Cerebellar nuclear complex (tissue), 1 donor: ENCODE measurements at places on chromosomes 12 and 14.

DNA sequence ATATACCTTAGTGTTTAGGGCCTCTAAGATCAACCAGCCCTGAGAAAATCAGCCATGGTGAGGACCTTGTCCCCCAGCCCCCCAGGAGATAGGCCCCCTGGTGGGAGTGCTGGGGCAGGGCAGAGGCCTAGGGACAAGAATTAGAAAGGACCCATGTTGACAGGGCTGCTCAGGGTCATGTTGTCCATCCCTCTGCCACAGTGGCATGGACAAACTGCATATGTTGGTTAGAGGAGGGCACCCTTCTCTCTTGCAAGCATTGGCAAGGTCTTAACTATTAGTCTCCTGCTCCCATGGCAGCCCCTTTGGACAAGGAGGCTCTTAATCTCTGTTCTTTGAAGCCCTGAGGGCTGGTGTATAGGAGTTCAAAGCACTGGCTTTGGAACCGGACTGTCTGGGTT is 755 bp upstream of the PTPN6 start:
- no peak for DNase-seq

GRCh38 chr12:125351788-125352187 is 286.6 kb downstream of the AACS start:
- DNase-seq, result no peak

DNA sequence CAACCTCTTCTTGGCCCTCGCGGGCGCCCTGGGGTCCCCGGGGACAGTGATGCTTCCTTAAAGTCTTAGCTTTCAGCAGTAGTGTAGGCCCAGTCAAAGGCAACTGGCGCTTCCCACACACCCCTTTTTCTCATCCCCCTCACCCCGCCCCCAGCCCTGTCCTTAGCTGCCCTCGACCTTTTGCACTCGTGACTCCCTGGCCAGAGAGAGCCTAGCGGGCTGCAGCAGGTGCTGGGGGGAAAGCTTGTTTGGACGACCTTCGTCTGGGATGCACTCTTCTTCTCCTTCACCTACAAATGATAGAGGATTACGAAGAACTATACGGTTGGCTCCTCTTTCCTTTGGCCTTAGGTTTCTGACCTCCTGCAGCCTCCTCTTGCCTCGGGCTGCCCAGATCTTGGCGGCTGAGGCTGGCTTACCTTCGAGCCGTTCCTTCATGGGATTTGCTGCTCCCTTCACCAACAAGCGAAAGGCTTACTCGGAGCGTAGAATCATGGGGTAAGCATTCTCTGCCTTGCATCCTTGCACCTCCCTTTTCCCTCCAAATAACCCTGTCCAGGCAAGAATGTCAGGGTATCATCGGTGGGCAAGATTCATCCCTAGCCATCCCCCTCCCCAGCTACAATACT is 815 bp downstream of the COQ10A start:
- no peak for DNase-seq

DNA sequence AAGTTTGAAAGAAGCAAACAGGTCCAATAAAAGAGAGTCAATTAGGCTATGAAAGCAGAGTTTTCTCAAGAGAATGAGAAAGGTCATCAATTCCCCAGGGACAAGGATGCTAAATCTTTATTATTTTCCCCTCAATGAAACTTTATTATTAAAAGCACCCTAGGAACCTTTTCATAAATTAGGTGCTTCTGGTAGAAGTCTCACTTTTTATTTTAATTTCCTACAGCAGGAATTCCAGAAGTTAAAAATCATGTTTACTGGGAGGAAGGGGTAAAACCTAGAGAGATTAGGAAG is 223.2 kb upstream of the SOX5 start:
- DNase-seq, result no peak

DNA sequence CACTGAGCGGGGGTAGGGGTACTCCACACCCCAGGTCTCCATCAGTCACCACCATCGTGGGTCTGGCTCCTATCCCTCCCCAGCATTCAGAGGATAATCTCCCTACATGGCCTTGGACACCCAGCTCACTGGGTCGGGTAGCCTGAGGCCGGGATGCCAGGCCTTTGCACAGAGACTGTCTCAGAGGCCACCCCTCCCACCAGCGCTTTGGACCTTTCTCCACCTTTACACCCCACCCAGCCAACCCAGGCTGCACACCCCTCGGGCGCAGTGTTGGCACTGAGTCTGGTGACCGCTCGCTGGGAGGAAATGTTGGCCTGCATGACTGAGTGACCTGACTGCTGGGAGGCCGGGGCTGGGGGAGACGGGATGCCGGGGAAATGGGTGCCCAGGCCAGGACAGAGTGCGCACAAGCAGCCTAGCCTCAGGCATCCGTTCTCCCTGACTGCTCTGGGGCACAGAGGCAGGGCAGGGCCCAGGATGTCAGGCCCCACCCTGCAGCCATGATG is 10.6 kb upstream of the LBHD2 start:
- DNase-seq, result no peak

GRCh38 chr14:39876916-39877315 is 444.7 kb upstream of the FBXO33 start:
- no peak for DNase-seq

GRCh38 chr14:95440496-95440895 is 76.0 kb downstream of the SYNE3 start:
- DNase-seq, result no peak

- DNase-seq, result no peak
Measured at GRCh38 chr12:115049614-115050013, 365.6 kb upstream of the TBX3 start.

- no peak for DNase-seq
Measured at GRCh38 chr14:69504775-69505174, 20.2 kb downstream of the PLEKHD1 start.

DNA sequence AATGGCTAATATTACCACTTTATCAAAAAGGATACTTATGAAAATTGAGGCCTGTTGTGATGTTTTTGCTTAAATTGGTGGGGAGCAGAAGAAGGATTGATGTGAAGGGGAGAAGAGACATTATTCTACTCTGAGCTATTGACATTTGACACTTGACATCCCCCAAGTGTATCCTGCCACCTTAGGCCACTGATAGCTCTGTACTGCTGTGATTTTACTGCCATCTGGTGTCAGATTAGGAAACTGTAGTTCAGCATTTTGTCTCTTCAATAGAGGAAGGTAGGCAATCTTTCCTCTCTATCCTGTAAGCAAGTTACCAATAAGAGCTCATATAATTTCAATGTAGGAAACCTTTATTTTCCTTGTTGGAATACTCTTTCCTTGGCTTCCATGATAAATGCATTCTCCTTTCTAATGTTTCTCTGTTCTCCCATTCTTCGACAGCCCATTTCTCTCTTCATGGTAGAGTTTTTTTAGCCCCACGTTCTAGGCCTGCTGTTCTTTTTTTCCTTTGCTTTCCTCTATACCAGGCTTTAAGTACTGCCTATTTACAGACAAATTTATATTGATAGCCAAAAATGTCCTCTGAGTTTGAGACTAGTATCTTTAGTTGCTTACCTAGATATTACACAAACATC is 46.3 kb downstream of the PPHLN1 start:
- DNase-seq, result no peak

DNA sequence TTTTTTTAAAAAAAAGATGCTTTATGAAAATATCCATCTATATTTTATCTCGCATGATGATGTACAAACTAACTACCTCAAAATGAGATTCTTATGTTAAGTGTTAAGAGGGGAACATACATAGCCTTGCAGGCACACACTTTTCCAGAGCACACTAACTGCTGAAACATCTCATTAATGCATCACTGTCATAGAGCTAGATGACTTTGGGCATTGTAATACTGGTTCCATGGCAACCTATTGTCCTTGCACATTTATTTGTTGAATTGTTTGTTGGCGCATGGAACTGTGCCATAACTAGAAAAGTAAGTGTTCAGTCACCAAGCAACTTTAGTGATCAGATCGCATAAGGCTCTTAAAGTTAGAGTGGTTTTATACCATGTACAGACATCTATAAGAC is 348.3 kb downstream of the GALC start:
- no peak for DNase-seq

DNA sequence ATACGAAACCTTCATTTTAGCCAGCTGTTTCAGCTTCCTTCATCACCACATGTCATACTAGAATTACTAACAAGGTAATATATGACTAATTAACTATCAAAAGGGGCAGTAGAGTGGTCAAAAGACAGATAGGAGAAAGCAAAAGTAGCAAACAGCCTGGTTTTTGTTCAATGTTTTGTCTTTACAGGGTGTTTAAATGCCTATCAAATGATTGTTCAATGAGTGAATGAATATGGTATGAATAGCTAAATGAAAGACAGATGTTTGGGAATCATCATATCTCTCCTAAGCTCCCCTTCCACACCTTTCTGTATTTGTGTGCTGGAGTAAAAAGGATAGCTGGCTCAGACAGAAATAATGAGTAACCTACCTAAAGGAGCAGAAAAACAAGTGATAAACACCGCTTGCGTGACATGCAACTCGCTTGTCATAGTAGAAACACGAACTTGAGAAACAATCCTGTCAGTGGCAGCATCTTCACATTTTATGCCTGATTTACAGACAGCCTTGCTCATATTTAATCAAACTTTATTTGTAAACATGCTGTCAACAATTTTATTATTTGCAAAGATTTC is 34.2 kb downstream of the ABCC9 start:
- DNase-seq, result no peak

GRCh38 chr12:119258556-119258955 is 76.0 kb upstream of the CCDC60 start:
- no peak for DNase-seq

GRCh38 chr12:54306925-54307741 is 6.3 kb upstream of the NFE2 start:
- no peak for DNase-seq

DNA sequence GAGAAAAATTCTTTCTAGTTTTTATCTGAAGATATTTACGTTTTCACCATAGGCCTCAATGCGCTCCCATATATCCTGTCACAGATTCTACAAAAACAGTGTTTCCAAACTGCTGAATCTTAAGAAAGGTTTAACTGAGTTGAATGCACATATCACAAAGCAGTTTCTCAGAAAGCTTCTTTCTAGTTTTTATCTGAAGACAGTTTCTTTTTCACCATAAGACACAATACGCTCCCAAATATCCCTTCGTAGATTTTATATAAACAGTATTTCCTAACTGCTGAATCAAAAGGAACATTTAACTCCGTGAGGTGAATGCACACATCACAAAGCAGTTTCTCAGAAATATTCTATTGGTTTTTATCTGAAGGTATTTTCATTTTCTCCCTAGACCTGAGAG is 385.5 kb downstream of the ALG10 start:
- no peak for DNase-seq

- no peak for DNase-seq
Measured at GRCh38 chr12:29883941-29884554, 100.3 kb upstream of the TMTC1 start.

- DNase-seq, result no peak
Measured at GRCh38 chr14:77187649-77188012, 6.0 kb downstream of the TMEM63C start.

DNA sequence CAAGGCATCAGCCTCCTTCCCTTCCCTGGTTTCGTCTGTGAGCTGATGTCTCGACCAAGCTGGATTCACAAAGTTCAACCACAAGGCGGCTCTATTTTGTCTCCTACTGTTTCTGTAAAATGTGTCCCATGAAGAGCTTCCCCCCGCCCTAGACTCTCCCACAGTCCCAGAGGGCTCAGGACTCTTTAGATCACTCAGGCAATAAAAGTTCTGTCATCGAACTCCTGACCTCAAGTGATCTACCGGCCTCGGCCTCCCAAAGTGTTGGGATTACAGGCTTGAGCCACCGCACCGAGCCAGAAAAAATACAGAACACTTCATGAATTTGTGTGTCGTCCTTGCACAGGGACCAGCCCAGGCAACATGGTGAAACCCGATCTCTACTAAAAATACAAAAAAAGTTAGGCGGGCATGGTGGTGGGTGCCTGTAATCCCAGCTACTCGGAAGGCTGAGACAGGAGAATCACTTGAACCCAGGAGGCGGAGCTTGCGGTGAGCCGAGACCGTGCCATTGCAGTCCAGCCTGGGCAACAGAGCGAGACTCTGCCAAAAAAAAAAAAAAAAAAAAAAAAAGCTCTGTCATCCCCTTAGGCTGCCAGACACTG is 149.4 kb downstream of the BCL11B start:
- no peak for DNase-seq

GRCh38 chr12:106068296-106068695 is 70.5 kb downstream of the NUAK1 start:
- no peak for DNase-seq

DNA sequence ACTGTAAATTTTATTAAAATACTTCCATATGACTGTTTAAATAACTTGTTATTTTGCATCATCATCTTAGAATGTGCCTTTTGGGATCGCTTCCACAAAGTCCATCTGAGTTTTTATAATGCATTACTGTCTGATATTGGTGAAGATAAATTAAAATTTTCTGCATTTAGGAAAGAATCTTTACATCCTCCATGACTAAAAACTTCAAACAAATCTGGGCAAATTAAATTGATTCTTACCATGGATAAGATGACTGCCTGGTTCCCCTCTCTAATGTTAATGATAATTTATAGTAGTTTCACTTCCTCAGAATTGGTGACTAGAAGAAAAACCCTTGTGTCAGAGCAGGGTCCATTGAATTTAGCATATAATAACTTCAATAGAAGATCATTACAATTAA is 94.7 kb upstream of the SLC38A4 start:
- DNase-seq, result no peak

DNA sequence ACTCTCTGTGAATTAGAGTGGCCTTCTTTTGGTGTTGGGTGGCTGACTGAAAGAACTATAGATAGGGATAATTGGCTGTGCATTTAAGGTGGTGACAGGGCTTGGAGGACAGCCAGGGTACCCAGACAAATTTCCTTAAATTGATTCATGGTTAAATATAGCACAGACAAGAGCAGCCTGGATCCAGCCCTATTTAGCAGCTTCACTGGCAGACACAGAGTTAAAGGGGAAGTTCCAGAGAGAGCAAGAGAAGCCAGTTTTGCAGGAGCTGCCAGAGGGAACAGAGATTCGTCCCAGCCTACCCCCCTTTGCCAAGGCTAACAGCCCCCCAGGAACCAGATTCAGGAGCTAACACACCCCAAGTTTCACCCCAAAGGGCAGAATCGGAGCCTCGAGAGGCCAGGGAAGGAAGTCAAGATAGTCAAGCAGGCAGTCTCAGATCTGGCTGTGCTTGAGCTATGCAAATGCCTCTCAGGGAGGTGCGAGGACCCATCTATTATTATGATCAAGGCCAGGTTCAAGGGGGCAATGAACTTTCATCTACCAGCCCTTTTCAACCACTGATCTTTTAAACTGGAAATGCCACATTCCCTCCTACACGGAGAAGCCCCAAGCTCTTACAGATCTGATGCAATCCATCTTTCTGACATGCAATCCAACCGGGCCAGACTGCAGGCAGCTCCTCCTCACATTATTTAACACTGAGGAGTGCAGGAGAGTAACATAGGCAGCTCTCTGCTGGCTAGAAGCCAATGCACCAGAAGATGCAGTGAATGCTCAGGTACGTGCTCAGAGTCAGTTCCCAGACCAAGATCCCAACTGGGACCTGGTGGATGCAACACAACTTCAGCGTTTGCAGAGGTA is 58.2 kb downstream of the DHRS2 start:
- no peak for DNase-seq
